CD4-positive, alpha-beta T cell treated with Interferon alpha-2 for 1 hour (primary cell): ENCODE measurements at places on chromosomes 11 and 22.

- DNase-seq, result no peak
Measured at GRCh38 chr22:46085828-46086576, 64.3 kb upstream of the PPARA start.

- DNase-seq, result no peak
Measured at GRCh38 chr22:29311464-29312217, 3.9 kb downstream of the RASL10A start.

- DNase-seq, result no peak
Measured at GRCh38 chr11:87970762-87971161, 204.5 kb downstream of the RAB38 start.

DNA sequence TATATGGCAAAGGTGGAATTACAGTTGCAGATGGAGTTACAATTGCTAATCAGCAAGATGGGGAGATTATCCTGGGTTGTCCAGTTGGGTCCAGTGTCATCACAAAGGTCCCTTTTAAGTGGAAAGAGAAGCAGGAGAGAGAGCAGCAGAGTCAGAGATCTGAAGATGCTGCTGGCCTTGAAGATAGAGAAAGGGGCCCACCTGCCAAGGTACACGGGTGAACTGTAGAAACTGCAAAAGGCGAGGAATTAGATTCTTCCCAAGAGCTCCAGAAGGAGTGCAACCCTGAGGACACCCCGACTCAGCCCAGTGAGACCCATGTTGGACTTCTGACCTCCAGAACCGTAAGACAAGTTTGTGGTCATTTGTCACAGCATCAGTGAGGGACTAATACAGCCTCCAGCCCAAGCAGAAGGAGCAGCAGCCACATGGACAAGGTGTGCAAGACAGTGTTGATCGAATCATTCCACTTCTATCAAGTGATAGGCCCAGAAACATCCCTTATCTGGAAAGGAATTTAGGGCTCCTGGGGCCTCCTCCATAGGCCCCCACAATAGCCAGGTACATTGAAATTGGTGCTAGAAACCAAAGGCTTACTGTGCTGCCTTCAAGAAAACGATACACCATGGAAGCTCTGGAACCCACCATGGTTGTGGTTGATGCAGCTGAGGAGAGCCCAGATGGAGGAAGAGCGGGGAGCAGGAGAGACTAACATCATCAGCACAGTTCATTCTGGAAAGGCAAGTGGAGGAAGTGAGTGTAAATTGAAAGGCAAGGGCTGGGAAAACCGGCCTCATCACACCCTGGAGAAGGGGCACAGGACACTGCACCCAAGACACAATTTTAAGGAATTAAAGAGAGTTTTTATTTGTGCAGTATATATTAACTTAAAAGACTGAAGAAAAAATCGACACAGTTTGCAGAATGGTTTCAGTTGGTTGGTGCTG, 23.3 kb downstream of the SNAP29 start:
- DNase-seq, result no peak

DNA sequence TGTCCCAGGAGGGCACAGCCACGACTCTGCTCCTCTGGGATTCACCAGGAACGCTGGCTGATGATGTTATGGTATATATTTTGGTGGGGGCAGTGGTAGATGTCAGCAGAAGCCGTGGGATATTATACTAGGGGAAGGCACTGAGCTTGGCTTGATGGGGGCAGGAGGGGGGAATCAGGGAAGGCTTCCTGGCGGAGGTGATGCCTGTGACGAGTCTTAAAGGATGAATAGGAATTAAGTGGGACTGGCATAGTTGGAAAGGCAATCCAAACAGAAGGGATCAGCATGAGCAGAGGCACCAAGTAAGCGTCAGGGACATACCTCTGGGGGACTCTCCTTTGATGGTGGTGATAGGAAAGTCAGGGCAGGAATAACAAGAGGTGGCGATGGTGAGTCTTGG, 47.6 kb downstream of the TP53I11 start:
- no peak for DNase-seq

DNA sequence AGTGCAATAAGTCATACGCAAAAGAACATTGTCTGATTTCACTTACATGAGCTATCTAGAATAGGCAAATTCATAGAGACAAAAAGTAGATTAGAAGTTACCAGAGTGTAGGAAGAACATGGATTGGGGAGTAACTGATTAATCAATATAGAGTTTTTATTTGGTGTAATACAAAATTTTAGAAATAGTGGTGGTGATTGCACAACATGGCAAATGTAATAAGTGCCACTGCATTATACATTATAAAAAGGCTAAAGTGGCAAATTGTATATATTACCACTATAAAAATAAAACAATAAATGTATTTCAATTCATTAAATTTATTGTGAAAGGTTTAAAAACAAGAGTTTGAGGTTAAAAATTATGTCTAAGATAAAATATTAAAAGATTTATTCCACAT, 8.7 kb upstream of the OR51B4 start:
- no peak for DNase-seq

DNA sequence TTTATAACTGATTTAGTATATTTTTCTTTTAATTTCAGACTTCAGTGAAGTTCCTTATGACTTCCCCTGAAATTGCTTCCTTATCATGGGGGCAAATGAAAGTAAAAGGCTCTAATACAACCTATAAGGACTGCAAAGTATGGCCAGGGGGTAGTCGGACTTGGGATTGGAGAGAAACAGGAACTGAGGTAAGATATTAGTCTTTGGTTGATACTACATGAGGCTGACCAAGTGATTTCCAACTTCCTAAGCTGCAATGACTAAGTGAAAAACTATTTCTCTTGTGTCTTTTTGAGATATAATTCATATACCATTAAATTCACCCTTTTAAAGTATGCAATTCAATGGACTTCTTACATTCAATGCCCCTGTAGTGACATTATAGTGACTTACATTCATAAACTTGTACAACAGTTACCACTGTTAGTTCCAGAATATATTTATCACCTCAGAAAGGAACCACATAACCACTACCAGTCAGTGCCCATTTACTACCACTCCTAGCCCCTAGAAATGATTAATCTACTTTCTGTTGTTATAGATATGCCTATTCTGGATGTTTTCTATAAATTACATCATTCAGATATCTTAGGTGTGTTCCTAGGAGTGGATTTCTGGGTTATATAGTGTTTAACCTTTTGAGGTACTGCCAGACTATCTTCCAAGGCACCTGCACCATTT, 21.6 kb downstream of the AAMDC start:
- no peak for DNase-seq

DNA sequence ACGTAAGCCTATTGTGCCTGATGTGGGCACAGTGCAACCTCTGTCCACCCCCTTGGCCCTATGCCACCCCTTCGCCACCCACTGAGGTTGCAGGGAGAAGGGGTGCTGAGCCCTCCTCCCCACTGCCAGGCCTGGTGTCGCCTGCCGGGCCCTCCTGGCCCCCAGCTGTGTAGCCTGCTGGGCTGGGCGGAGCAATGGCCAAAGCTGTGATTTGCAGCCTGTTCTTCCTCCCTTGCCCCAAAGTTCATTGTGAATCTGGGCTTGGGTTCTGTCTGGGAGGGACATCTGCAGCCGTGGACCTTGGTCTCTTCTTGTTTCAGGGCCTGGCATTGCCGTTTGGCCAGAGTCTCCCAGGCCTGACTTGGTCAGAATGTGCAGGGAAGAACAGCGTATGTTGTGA, 121.9 kb downstream of the PKNOX2 start:
- DNase-seq, result no peak

DNA sequence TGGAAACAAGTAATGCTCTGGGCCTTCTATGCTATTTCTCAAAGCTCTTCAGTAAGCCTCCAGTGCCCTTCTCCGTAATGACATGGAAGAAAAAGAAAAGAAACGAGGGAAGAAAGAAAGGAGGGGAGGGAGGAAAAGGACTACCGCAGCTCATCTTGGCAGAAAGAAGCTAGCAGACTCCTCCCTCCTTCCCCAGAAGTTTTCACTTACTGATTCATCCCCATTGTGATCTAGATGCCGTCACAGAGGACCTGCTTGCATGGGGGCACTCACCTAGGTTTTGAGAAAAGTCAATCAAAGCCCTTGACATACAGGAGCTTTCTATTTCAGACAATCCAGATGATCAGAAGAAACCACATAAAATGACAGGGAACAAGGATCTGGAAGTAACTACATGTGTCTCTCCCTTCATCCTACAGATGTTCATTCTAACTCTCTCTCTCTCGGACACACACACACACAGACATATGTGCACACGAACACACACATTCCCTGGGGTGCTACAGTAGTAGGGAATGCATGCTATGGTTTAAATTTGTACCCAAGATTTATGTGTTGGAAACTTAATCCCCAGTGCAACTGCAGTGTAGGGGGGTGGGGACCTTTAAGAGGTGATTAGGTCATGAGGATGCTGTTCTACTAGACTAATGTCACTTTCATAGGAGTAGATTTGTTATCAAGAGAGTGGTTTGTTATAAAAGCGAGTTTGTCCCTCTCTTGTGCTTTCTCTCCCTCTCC, 37.6 kb upstream of the RCN1 start:
- no peak for DNase-seq

DNA sequence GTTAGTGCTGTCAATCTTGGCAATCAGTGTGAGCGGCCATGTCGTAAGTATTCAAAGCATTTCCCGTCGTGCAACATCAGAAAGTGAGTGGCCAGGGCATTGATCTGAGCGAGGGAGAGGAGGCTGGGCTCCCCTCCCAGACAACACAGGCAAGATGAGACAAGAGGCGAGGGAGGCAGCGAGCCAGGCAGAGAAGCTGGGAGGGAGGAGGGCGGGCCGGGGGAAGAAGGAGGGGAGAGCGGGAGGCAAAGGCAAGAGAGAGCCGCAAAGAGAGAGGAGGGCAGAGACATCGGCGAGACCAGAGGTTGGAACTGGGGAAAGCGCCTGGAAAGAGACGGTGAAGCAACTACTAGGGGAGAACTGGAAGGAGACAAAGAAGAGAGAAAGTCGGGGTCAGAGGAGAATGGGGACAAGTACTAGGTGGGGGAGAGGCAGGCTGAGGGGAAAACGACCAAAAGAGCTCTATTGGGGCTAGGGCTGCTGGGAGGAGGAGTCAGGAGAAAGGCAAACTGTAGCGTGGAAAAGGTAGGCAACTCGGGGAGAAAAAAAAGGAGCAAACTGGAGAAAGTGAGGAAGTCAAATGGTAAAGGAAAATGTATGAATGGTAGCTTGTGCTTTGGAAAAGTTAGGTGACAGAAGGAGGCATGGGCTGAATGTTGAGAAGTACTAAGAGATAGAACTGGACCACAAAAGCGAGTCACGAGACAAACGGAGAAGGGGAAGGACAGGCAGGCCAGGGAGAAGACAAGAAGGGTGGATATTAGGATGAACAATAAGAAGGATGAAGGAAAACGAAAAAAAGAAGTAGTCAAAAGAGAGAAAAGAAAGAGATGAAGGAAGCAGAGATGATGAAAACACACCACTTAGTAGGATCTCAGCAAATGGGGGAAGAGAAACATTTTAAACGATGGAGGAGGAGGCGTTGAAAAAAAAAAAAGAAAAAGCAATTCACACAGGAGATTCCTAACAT, 130.5 kb upstream of the C11orf58 start:
- no peak for DNase-seq

- DNase-seq, result no peak
Measured at GRCh38 chr11:113664069-113664980, 41.8 kb downstream of the TMPRSS5 start.

GRCh38 chr11:113247221-113247620, 67.2 kb upstream of the TTC12 start:
- no peak for DNase-seq
